ENCODE measurements at places on chromosomes 13 and 19. TPM values are rescaled to one million over a fixed set of nuclear protein-coding genes. Genes with fewer than 3 reads are reported as not detected.
A peak's percentile ranks its signal among the peaks of the same experiment; 100 is the strongest.

Gene ZNF534
- not detected for total RNA-seq

- peak overlapping the region; percentile 89 for H3K4me3 ChIP-seq
- peak; percentile 68 for DNase-seq
- H3K4me1 ChIP-seq: no peaks in the 10 kb centered on the region
Measured at GRCh38 chr19:44644402-44645016, 799 bp downstream of the PVR start.

GRCh38 chr13:49838989-49839388, 46.5 kb upstream of the KPNA3 start:
- no peak overlapping the region for H3K27ac ChIP-seq
- no peaks in the 10 kb centered on the region for H3K27me3 ChIP-seq
- no peaks in the 10 kb centered on the region for H3K4me1 ChIP-seq
- no peak for DNase-seq
- H3K4me3 ChIP-seq: no peak overlapping the region

DNA sequence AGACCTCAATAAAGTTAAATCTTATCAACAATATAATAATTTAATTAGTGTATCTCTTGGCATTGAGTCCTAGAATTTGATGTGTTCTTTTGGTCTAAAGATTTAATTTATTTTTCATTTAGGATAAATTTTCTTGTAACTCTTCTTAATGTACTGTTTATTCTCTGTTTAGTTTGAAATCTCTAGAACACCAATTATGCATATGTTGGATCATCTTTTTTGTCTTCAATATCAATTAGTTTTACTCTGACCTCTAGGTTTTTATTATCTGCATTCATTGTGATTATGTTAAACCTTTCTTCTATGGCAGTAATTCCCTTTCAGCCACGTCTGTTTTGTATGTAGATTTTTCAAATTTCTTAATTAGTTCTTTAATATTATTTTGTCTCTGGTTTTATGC, 93.8 kb upstream of the ARHGEF7 start:
- H3K36me3 ChIP-seq: peaks cover 7% of the 10 kb centered on the region
- H3K4me1 ChIP-seq: no peaks in the 10 kb centered on the region
- no peaks in the 10 kb centered on the region for H3K27me3 ChIP-seq
- DNase-seq: no peak
- no peak overlapping the region for H3K27ac ChIP-seq
- no peak overlapping the region for H3K4me3 ChIP-seq

GRCh38 chr19:5296457-5297271, 43.9 kb downstream of the PTPRS start:
- H3K4me3 ChIP-seq: no peak overlapping the region
- no peak for DNase-seq
- peaks cover 4% of the 10 kb centered on the region for H3K36me3 ChIP-seq
- H3K27me3 ChIP-seq: no peaks in the 10 kb centered on the region
- H3K4me1 ChIP-seq: no peaks in the 10 kb centered on the region
